Endothelial cell of coronary artery (primary cell): ENCODE measurements at places on chromosomes 11 and 22. TPM values are rescaled to one million over a fixed set of nuclear protein-coding genes. Genes with fewer than 3 reads are reported as not detected.

MYOD1 gene
- total RNA-seq = not detected in 2 replicates

KCNE3 gene
- 0.28 and 0.45 TPM in 2 replicates for total RNA-seq

ACTN3 gene
- total RNA-seq = 0.09 TPM in 1 of 2 replicates, not detected in the other

OR52E6 gene
- not detected in 2 replicates for total RNA-seq

PDE3B gene
- total RNA-seq = 0.66 and 1.4 TPM in 2 replicates

APOBEC3B gene
- total RNA-seq = 0.38 and 1.3 TPM in 2 replicates

GPR137 gene
- total RNA-seq = 6.7 and 10.8 TPM in 2 replicates

KRTAP5-3 gene
- total RNA-seq = not detected in 2 replicates

MB gene
- total RNA-seq = not detected in 2 replicates

TSPO gene
- 300 and 316 TPM in 2 replicates for total RNA-seq

HBD gene
- not detected in 2 replicates for total RNA-seq

PRR33 gene
- total RNA-seq = not detected in 2 replicates

UPK3A gene
- not detected in 2 replicates for total RNA-seq

GAL3ST1 gene
- under 0.01 TPM in 1 of 2 replicates, not detected in the other for total RNA-seq

AIFM3 gene
- total RNA-seq = 0.09 and 0.47 TPM in 2 replicates

FSHB gene
- total RNA-seq = not detected in 2 replicates

ESAM gene
- total RNA-seq = 70.7 and 78.8 TPM in 2 replicates

IFITM10 gene
- total RNA-seq = 0.09 and 0.56 TPM in 2 replicates

SERPIND1 gene
- 0.66 and 7.4 TPM in 2 replicates for total RNA-seq

POLD3 gene
- total RNA-seq = 8.5 and 11.0 TPM in 2 replicates

C11orf21 gene
- total RNA-seq = not detected in 2 replicates

TUBA8 gene
- total RNA-seq = 0.94 and 17.3 TPM in 2 replicates

CASP1 gene
- total RNA-seq = 10.0 and 43.6 TPM in 2 replicates

MYEOV gene
- total RNA-seq = 0.66 and 1.5 TPM in 2 replicates

TP53AIP1 gene
- not detected in 2 replicates for total RNA-seq

RFPL1 gene
- not detected in 2 replicates for total RNA-seq

MAPK8IP2 gene
- 0.09 TPM in 2 replicates for total RNA-seq

NPAS4 gene
- not detected in 2 replicates for total RNA-seq

SHISAL1 gene
- under 0.01 and 0.09 TPM in 2 replicates for total RNA-seq

VPREB1 gene
- total RNA-seq = not detected in 2 replicates

NXPE1 gene
- total RNA-seq = not detected in 2 replicates

CFAP300 gene
- 0.36 and 0.47 TPM in 2 replicates for total RNA-seq

GLB1L2 gene
- 0.19 and 0.36 TPM in 2 replicates for total RNA-seq

GALNT18 gene
- total RNA-seq = 0.63 and 3.0 TPM in 2 replicates

OR51B4 gene
- total RNA-seq = not detected in 2 replicates

GGTLC2 gene
- not detected in 2 replicates for total RNA-seq

MS4A15 gene
- total RNA-seq = not detected in 2 replicates

IL17RA gene
- 6.1 and 6.8 TPM in 2 replicates for total RNA-seq

SHANK3 gene
- total RNA-seq = 20.7 and 21.5 TPM in 2 replicates

PTPRJ gene
- total RNA-seq = 6.0 and 11.8 TPM in 2 replicates

APOBEC3A gene
- not detected in 2 replicates for total RNA-seq

ANO1 gene
- 0.09 and 0.47 TPM in 2 replicates for total RNA-seq

DYNC2H1 gene
- total RNA-seq = 8.5 and 10.0 TPM in 2 replicates

ABCG4 gene
- 0.27 and 0.38 TPM in 2 replicates for total RNA-seq

GAB2 gene
- 16.8 and 17.6 TPM in 2 replicates for total RNA-seq

SCGB1A1 gene
- not detected in 2 replicates for total RNA-seq
